ENCODE measurements at places on chromosomes 11 and 22.

GRCh38 chr11:77842441-77843121, 21.6 kb downstream of the AAMDC start:
- DNase-seq, result no peak

DNA sequence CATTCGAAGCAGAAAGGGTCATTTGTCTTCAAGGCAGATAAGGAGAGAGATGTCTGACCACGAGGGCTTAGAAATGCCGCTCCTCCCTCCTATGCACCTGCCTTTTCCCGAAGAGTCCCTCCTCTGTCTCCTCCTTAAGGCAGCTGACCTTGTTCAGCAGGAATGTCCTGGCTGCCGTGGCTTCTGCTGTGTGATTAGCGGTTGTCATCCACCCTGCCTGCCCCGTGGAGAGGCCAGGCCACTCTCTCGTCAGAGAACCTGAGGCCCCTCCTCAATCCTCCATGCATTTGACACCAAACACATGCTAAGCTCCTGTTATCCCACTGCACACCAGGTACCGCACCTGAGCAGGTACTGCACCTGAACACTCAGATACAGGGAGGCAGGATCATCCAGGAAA, 834.6 kb downstream of the TBC1D22A start:
- no peak for DNase-seq

DNA sequence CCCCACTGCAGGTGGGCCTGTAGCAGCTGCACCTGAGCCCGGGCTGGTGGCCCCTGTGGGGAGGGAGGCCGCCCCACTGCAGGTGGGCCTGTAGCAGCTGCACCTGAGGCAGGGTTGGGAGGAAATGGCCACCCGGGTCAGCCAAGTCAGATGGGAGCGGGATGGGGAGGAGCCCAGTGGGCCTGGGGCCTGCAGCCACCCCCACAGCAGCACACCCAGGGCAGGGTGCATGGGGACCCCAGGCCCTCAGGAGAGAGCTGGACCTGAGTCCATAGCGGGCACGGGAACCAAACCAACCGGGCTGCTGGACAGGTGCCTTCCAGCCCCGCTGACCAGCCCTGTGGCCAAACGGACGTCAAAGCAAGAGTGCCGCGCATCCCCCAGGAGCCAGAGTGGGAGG, 61.7 kb downstream of the BRD1 start:
- no peak for DNase-seq

GRCh38 chr22:22863001-22863400, 24.6 kb upstream of the IGLL5 start:
- no peak for DNase-seq

DNA sequence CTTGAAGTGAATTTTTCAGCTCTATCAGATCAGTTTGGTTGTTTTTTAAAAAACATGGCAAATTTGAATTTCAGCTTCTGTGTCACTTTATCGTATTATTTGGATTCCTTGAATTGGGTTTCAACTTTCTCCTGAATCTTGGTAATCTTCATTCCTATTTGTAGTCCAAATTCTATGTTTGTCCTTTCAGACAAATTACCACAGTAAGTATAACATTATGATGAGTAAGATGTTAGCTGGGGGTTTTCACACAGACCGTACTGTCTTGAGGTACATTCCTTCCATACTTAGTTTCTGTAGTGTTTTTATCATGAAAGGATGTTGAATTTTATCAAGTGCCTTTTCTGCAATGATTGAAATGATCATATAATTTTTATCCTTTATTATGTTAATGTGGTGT, 28.0 kb downstream of the OR5B17 start:
- DNase-seq, result no peak
